Esophagus squamous epithelium (tissue), 5 donors: ENCODE measurements at places on chromosomes 16 and 17. TPM values are rescaled to one million over a fixed set of nuclear protein-coding genes. Genes with fewer than 3 reads are reported as not detected.
A peak's percentile ranks its signal among the peaks of the same experiment; 100 is the strongest.

Gene FBXW10
- 0.09 TPM for total RNA-seq

Gene AANAT
- total RNA-seq: not detected

DNA sequence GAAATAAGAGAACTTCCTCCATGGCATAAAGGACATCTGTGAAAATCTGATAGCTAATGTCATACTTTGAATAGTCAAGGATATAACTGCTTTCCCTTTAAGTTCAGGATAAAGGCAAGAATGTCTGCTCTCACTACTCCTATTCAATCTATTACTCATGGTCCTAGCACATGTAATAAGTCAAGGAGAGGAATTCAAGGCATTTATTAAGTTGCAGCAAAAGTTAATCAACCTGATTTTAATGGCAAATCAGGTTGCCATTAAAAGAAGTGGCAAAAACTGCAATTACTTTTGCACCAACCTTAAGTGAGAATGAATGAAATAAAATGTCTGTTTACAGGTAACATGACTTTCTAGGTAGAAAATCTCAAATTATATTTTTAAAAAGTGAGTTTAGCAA is 225.9 kb downstream of the CNTNAP4 start:
- H3K36me3 ChIP-seq: no peaks in the 10 kb centered on the region
- DNase-seq: no peak
- no peaks in the 10 kb centered on the region for H3K27me3 ChIP-seq
- no peaks in the 10 kb centered on the region for H3K4me1 ChIP-seq

DNA sequence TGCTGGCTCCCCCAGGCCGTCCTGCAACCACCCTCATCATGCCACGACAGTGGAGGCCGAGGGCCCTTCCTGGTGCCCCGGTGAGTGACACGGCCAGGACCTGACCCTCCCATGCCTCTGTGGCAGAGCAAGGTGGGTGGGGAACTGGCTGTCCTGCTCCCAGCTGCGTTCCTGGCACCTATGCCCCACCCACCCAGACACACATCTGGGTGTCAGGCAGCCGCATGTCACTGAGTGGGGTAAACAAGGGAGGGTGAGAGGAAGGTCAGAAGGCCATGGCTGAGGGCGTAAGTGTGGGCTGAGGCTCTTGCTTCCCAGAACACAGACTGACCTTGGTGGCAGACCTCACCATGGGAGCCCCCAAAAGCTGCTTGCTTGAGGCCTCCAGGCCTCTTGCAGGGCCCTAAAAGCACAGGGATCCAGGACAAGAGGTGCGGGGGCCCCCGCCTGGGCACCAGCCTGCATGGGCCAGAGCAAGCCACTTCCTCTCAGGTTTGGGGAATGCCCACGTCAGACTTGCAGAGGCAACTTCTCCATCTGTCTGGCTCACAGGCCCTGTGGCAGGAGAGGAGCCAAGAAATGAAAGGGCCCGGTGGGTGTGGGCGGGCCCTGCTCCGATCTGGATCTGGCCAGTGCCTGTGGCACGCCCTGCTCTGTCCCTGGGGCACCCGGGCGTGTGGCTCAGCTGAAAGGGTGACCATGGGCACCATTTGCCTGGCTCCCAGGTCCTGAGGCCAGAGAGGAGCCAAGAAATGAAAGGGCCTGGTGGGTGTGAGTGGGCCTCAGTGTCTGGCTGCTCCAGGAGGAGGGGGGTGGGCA is 3.9 kb upstream of the CCDC57 start:
- no peak for DNase-seq
- no peak overlapping the region for H3K4me3 ChIP-seq
- H3K27ac ChIP-seq: peak overlapping the region; percentile 82
- no peaks in the 10 kb centered on the region for H3K27me3 ChIP-seq
- H3K4me1 ChIP-seq: peaks cover 40% of the 10 kb centered on the region
- H3K36me3 ChIP-seq: no peaks in the 10 kb centered on the region

Gene RHBDF1
- total RNA-seq: 13.3 TPM

GRCh38 chr17:6254036-6254435 is 180.9 kb downstream of the AIPL1 start:
- H3K27me3 ChIP-seq: no peaks in the 10 kb centered on the region
- DNase-seq: no peak
- no peaks in the 10 kb centered on the region for H3K4me1 ChIP-seq
- no peak overlapping the region for H3K4me3 ChIP-seq
- H3K27ac ChIP-seq: no peak overlapping the region

DNA sequence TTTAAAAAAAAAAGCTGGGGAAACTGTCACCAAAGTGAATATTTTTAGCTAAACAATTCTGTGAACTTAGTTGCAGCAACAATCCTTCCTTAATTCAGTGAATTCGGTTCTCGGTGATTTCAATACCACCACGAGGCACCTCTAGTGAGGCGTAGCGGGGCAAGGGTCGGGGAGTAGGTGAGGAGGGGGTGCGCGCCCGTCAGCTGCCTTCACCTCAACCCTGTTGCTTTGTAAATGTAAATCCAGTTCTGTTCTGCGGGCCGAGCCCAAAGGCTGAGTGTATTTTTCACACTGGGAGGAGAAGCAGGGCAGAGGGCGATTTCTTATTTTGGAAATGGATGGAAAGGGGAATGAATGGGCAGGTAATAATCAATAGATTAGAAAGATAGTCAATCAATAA is 17.4 kb downstream of the SALL1 start:
- no peak for DNase-seq
- H3K27ac ChIP-seq: no peak overlapping the region
- H3K36me3 ChIP-seq: no peaks in the 10 kb centered on the region
- no peaks in the 10 kb centered on the region for H3K27me3 ChIP-seq

Gene C17orf50
- not detected for total RNA-seq

DNA sequence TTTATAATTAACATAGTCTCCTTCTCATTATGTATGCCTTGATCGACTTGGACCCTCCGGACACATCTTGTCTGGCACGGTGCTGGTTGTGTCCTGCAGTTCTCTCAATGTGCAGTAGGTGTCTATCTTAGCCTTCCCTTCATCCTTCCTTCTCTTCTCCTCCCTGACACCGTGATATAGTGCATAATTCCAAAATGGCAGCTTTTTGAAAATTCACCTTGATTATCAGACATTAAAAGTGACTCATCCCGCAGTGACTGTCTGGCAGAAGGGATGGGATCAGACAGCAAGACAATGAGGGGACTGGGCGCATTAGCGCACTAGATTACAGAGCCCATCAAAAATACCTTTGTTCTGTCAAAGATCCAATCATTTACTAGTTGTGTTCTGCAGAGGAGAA is 70.0 kb upstream of the PMFBP1 start:
- no peaks in the 10 kb centered on the region for H3K4me1 ChIP-seq
- H3K4me3 ChIP-seq: no peak overlapping the region
- H3K27me3 ChIP-seq: no peaks in the 10 kb centered on the region

DNA sequence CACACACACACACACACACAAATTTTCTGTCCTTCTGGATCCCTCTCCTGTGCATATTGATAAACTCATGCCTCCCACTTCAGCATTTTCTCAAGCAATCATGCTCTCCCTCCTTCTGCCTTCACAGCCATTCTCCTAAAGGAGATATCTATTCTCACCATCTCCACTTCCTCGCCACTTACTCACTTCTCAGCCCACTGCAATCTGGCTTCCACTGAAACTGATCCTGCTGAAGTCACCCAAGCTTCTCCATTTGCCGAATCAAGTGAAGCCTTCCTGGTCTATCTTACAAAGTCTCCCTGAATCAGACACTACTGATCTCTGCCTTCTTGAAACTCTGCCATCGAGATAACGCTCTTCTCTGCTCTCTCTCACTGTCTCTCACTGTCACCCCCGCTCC is 54.0 kb upstream of the GNAO1 start:
- H3K36me3 ChIP-seq: no peaks in the 10 kb centered on the region
- no peak overlapping the region for H3K27ac ChIP-seq
- H3K4me1 ChIP-seq: no peaks in the 10 kb centered on the region
- H3K27me3 ChIP-seq: peaks cover 2% of the 10 kb centered on the region
- H3K4me3 ChIP-seq: no peak overlapping the region
- DNase-seq: no peak

DNA sequence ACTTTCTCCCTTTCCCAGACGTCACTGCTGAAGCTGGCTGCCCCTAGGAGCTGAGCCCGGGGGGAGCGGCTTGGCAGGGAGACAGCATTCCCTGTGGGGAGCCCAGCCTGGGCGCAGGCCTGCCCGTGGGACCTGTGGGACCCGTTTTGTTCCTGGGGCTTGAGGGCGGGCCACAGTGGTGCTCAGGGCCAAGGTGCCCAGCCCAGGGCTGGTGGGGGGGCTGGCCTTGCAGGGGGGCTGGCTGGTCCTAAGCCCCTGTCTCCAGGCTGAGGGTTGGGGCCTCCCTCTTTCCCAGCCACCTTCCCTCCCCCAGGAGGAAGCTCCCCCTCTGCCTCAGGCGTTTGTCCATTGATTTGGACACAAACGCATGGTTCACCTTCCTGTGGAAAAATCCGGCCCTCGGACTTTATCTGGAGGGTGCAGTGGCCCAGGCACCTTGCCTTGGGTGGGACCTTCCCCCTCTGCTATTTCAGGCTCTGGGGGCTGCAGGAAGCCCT is 4.4 kb downstream of the NHERF2 start:
- H3K27ac ChIP-seq: peak overlapping the region; percentile 89
- no peak for DNase-seq
- H3K4me3 ChIP-seq: no peak overlapping the region
- peaks cover 6% of the 10 kb centered on the region for H3K27me3 ChIP-seq
- no peaks in the 10 kb centered on the region for H3K36me3 ChIP-seq

DNA sequence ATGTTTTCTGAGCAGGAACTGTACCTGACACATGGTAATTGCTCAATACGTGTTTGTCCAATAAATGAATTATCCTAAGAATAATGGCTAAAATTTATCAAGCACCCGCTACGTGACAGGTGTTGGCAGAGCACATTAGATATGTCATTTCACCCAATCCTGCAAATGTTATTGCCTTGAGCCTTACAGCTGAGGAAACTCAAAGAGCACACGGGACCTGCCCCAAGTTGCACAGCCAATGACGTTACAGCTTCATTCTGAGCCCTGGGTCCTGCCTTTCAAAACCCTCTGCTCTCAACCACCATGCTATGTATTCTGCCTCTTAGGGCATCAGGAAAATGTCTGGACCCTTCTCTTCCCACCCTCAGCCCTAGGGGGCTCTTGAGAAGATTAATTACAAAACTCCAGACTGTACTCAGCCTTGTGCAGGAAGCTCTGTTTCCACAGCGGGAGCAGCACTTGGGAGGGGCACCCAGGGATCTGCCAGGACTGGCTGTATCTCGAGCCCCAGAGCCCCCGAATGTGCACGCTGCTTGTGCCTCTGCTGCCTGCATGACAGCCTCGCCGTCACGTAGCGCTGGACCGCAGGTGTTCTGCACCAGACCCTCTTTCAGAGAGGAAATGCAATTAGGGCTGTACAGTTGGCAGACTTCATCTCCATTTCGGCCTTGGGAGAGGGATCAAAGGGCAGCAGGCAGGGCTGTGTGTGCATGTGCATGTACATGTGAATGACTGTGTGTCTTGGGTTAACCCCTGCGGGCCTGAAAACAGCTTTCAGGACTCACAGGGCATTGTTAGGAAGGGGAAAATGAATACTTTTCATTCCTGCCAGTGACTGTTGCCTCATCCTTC is 71.6 kb downstream of the GPR139 start:
- H3K27me3 ChIP-seq: no peaks in the 10 kb centered on the region
- no peak overlapping the region for H3K4me3 ChIP-seq
- no peak overlapping the region for H3K27ac ChIP-seq
- H3K36me3 ChIP-seq: no peaks in the 10 kb centered on the region
- no peaks in the 10 kb centered on the region for H3K4me1 ChIP-seq

GRCh38 chr16:86566601-86566965 is at the start of gene FOXC2:
TSS of gene FOXC2 (plus strand) at chr16:86566829. CDS start at chr16:86567336, 507 bp downstream.
- H3K27ac ChIP-seq: peak within 1 kb of the TSS; percentile 68
- H3K4me1 ChIP-seq: peaks cover 41% of the 10 kb centered on the region
- H3K27me3 ChIP-seq: peaks cover 25% of the 10 kb centered on the region
- no peak for DNase-seq
- H3K36me3 ChIP-seq: no peaks in the 10 kb centered on the region

DNA sequence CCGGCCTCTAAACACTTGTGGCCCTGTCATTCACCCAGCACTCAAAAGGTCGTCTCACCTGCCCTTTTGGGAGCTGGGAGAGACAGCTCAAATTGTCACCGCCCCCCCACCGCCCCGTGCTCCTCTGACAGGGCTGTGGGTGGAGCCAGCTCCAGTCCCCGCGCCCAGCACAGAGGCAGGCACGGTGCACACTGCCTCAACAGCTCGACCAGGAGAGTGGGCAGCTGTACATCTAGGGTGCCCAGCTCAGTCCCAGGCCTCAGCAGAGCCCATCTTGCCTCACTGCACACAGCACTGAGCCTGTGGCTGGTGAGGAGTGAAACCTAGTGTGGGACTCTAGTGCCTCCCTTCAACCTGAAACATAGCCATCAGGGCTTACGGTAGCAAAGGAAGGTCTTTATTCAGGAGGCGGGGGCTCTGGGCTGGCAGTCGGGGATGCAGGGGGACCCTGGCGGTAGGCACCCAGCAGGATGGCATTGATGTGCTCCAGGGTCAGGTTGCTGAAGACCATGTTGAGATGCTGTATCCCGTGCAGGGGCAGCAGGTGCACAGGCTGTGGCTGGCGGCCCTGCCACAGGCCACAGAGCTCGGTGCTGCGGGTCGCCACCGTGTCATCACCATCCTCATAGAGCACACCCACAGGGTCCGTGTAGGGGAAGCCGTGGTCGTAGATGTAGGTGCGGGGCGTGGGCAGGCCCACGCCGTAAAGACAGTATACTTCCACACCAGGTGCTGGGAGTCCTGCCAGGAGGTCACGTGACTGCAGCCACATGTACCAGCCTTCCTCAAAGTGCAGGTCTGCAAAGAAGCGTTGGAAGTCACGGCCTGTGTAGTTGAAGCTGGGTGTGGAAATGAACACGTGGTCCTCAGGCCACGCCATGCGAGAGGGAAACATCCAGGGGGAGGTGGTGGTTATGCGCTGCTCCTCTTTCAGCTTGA is 3.1 kb upstream of the PSMB10 start:
- H3K27me3 ChIP-seq: no peaks in the 10 kb centered on the region
- no peak for DNase-seq
- H3K27ac ChIP-seq: no peak overlapping the region

- no peak overlapping the region for H3K4me3 ChIP-seq
- no peak overlapping the region for H3K27ac ChIP-seq
These were observed 47.3 kb downstream of the PRKCA start for GRCh38 chr17:66349521-66350254.

Gene HID1
- 6.3 TPM for total RNA-seq

DNA sequence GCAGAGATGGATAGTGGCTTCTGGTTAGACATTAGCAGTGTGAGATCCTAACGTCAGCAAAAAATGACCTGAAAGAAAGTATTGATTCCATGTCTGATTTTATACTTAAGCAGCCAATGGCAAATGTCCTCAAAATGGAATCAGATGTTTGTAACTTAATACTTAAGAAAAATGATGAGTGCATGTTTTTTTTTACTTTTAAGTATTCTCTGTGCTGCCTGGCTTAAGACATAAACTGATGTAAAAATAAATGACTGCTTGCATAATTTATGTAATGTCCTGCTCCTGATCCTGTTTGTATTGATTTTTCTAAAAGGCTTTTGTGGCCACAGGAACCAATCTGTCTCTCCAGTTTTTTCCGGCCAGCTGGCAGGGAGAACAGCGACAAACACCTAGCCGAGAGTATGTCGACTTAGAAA is 7.4 kb downstream of the CBFB start:
- no peak overlapping the region for H3K27ac ChIP-seq
- H3K27me3 ChIP-seq: no peaks in the 10 kb centered on the region
- peaks cover 57% of the 10 kb centered on the region for H3K4me1 ChIP-seq

- peaks cover 19% of the 10 kb centered on the region for H3K4me1 ChIP-seq
- peak overlapping the region; percentile 44 for H3K4me3 ChIP-seq
- no peak for DNase-seq
- no peaks in the 10 kb centered on the region for H3K36me3 ChIP-seq
- no peak overlapping the region for H3K27ac ChIP-seq
- peaks cover 100% of the 10 kb centered on the region for H3K27me3 ChIP-seq
These were observed 3.9 kb upstream of the SOX9 start for GRCh38 chr17:72116661-72117521.

GRCh38 chr16:69928856-69929400 is 22.2 kb upstream of the CLEC18A start:
- DNase-seq: no peak
- H3K4me3 ChIP-seq: no peak overlapping the region
- H3K36me3 ChIP-seq: peaks cover 6% of the 10 kb centered on the region
- no peaks in the 10 kb centered on the region for H3K4me1 ChIP-seq
- H3K27me3 ChIP-seq: no peaks in the 10 kb centered on the region
